ENCODE measurements at places on chromosomes 7 and 10. TPM values are rescaled to one million over a fixed set of nuclear protein-coding genes. Genes with fewer than 3 reads are reported as not detected.

Gene EGFR
- total RNA-seq = 44.2 TPM

Gene CPEB3
- 9.3 TPM for total RNA-seq

Gene AKR1D1
- total RNA-seq = not detected

Gene NRCAM
- 39.4 TPM for total RNA-seq

Gene C10orf67
- total RNA-seq = not detected

Gene GRID2IP
- 1.6 TPM for total RNA-seq

Gene PARG
- 13.2 TPM for total RNA-seq

Gene CTAGE15
- total RNA-seq = 2.0 TPM

Gene BRI3
- 29.0 TPM for total RNA-seq

Gene SRRM3
- total RNA-seq = 3.4 TPM

Gene PRPS1L1
- total RNA-seq = not detected

Gene PRSS37
- total RNA-seq = not detected

Gene ABCC2
- total RNA-seq = 4.3 TPM

Gene TMEM130
- 0.52 TPM for total RNA-seq

Gene NEURL1
- 25.1 TPM for total RNA-seq

Gene ZNF425
- 1.6 TPM for total RNA-seq

Gene HOGA1
- total RNA-seq = 7.3 TPM

Gene UBE2H
- 93.4 TPM for total RNA-seq

Gene LRRTM3
- 1.3 TPM for total RNA-seq

Gene KIF5B
- 59.9 TPM for total RNA-seq

Gene CYP26C1
- total RNA-seq = 0.52 TPM

Gene TMEM236
- 0.52 TPM for total RNA-seq
